Nucleus accumbens (tissue), 56 donors: ENCODE measurements at places on chromosomes 7 and 10.
A peak's percentile ranks its signal among the peaks of the same experiment; 100 is the strongest.

DNA sequence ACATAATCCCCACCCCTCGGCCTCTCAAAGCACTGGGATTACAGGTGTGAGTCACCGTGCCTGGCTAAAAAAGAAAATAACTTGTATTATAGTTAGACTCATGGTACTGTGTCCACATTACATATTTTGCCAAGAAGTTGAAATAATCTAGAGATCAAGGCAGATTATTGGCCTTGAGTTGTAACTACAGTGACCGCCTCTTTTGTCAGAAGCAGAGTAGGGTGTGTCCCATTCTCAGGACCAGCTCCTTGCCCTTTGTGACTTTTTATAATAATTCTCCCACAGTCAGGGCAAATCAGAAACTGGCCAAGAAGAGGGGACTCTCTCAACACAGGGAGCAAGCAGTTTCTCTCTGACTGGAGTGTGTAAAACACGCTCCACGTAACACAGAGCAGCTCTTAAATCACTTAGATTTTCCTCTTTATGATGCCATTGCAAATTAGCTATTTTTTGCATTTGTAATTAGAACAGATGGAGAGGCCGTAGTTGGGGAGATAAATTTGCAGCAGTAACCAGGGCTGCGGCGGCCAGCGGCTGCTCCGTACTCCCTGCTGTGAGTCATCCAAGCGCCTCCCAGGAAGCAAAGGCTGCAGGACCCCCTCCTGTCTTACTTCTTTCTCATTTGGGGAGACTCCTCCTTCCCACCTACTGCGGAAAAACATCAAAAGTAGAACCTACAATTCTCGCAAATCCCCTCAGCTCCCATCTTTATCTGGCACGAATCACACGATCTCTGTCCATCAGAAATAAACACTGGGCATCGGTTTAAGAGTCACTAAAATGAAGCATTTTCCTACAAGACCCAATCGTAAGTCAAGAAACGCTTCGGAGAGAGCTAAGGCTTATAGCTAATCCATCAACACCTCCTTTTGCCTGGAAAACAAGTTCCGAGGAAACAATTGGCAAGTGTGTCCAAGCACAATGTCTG lies 32.1 kb upstream of the MSRB2 start:
- DNase-seq = no peak

GRCh38 chr7:127702052-127702652 lies 50.2 kb downstream of the SND1 start:
- DNase-seq = no peak

GRCh38 chr7:29948587-29948986 lies 41.0 kb downstream of the SCRN1 start:
- DNase-seq = no peak

DNA sequence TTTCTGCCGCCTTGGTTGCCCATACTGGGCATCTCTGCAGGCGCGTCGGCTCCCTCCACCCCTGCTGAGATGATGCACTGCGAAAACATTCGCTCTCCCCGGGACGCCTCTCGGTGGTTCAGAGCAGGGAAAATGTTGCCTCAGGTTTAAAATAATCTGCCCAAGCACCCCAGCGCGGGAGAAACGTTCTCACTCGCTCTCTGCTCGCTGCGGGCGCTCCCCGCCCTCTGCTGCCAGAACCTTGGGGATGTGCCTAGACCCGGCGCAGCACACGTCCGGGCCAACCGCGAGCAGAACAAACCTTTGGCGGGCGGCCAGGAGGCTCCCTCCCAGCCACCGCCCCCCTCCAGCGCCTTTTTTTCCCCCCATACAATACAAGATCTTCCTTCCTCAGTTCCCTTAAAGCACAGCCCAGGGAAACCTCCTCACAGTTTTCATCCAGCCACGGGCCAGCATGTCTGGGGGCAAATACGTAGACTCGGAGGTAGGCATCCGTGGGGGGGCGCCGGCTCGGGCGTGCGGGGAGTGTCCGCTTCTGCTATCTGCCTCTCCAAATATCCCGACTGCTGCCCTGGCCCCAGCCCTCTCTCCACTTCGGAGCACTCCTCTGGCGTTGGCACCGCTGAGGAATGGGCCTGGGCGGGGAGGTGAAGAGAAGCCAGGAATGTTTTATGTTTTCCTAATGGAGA lies at the start of gene CAV1:
TSS of gene CAV1 (plus strand) at position 428 of the 689 bp plus-strand sequence. CDS start at position 455, 27 bp downstream.
- DNase-seq = no peak

GRCh38 chr7:101686030-101686429 lies 56.9 kb upstream of the MYL10 start:
- DNase-seq = no peak

DNA sequence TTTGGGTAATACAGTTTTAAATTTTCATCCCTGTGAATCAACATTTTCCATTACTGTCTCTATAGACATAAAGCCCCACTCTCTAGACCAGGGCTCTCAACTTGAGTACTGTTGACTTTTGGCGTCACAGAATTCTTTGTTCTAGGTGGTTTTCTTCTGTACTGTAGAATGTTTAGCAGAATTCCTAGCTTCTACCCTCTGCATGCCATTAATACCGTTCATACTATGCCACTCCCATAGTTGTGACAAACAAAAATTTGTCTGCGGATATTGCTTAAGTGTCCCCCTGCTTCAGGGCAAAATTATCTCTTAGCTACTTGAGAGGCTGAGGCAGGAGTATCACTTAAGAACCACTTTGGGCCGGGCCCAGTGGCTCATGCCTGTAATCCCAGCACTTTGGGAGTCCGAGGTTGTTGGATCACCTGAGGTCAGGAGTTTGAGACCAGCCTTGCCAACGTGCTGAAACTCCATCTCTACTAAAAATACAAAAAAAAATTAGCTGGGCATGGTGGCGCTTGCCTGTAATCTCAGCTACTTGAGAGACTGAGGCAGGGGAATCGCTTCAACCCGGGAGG lies 57.3 kb upstream of the NRG3 start:
- DNase-seq = no peak

DNA sequence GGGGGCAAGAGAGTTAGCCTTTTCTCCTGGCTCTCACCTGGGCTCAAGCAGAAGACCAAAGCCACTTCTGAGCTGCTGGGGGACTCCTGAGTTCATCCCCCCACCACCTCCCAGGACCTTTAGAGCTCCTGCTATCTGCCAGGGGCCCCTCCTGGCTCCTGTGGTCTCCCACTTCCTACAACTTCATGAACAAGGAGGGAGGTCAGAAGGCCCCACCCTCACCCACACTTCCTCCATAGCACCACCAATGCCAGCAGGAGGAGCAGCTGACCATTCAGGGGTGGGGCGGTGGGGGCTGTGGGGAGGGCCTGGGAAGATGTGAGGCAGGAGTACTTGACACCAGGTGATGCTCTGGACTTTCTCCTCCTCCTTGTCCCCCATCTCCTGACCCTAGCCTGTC lies 32.6 kb upstream of the ADCYAP1R1 start:
- no peak for DNase-seq

DNA sequence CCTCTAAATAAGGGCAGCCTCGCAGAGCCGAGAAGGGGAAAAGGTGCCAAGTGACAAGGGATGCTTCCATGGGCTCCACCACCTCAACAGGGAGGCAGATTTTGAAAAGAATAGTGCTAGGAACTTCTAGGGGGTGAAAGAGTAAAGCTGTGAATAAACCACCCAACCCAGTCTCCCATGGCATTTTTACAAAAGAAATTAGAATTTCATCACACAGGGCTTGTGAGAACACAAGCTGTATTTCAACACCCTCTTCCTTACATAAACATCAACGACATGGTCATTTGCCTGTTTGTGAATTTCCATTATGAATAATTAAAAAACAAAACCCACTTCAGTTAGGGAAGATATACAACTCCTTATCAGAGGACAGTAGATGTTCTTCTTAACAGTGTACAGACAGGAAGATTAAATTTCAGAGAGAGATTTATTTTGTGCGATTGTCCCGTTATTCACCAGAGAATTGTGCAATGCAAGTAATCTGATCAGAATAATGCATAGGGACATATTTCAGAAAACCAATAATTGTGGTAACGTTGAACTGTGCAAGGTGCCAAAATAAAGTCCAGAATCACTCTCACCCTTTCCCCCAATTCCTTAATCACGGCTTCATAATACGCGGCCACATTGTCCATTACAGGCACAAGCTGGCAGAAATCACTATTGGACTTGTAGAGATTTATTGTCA lies 207.8 kb upstream of the MGMT start:
- no peak for DNase-seq

GRCh38 chr10:121796342-121796741 lies 131.5 kb downstream of the ATE1 start:
- no peak for DNase-seq

DNA sequence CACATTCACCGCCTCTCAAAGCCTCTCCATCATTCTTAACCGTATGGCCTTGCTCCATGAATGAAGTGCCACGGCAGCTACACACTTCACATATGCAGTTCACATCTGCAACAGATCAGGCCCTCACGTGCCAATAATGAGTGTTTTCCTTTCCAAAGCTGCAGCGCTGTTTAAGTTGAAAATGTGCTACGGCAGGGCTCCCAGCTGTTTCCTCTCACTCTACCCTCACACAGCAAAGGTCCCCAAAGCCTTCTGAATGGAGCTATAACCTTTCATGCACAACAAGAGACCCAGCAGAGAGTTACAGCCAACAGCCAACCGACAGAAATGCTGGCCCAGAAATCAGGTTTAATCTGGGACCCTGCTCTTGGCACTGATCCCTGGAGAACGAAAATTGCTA lies 236.1 kb downstream of the ELMO1 start:
- DNase-seq = no peak

DNA sequence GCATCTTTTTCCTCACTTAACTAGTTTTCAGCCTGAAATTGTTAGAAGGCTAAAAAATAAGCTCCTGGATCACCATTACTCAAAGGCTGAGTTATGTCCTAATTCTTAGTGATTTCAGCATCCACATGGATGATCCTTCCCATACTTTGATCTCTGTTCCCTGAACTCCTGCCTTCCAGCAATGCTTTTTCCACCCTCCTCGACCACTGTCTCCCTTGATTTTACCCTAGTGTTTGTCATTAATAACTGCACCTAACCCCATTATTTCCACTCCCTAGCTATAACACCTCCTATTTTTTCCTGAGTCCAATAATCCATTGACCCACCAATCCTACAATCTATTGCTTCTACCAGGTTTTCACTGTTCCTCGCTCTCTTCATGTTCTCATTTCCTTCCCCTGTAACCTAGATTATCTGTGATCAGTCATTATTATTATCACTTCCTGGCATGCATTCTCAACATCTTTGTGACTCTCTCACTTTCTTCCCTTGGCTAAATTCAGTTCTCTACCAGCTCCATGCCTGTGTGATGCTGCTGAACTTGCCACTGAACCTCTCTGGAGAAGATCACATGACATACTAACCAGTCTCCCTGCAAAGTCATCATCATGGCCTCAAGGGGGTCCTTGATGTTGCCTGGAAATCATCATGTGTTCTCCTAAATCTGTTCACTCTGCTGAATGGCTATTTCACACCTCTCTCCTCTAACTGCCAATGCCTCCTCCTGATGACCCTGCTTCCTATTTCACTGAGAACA lies 6.5 kb upstream of the CALU start:
- no peak for DNase-seq

DNA sequence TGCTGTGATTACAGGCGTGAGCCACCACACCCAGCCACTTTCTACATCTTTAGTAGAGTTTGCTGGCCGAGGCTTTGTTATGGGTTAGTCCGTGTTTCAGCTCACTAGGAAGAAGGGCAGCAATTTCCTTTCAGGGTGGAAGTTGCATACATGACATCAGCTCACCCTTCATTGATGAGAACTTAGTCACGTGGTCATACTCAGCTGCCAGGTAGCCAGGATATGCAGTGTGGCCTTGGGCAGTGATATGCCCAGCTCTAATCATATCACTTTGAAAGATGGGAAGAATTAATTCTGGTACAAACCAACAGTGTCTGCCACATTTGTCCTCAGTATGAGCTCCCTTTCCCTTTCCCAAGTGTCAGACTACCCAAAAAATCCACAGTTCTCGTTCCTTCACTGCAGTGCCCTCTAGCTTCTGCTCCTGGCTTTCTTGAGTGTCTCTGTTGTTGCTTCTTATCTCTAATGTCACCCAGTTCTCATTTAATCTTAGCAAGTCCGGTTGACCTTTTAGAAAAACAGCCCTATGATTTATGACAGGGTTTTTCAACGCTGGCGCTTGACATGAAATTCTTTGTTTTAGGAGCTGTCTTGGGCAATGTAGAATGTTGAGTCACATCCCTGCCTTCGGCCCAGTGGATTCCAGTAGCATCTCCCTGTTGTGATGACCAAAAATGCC lies 108.7 kb upstream of the ITGB1 start:
- DNase-seq = no peak

- DNase-seq = peak; percentile 67
Observed at GRCh38 chr10:14397066-14397465, 66.3 kb upstream of the FRMD4A start.

DNA sequence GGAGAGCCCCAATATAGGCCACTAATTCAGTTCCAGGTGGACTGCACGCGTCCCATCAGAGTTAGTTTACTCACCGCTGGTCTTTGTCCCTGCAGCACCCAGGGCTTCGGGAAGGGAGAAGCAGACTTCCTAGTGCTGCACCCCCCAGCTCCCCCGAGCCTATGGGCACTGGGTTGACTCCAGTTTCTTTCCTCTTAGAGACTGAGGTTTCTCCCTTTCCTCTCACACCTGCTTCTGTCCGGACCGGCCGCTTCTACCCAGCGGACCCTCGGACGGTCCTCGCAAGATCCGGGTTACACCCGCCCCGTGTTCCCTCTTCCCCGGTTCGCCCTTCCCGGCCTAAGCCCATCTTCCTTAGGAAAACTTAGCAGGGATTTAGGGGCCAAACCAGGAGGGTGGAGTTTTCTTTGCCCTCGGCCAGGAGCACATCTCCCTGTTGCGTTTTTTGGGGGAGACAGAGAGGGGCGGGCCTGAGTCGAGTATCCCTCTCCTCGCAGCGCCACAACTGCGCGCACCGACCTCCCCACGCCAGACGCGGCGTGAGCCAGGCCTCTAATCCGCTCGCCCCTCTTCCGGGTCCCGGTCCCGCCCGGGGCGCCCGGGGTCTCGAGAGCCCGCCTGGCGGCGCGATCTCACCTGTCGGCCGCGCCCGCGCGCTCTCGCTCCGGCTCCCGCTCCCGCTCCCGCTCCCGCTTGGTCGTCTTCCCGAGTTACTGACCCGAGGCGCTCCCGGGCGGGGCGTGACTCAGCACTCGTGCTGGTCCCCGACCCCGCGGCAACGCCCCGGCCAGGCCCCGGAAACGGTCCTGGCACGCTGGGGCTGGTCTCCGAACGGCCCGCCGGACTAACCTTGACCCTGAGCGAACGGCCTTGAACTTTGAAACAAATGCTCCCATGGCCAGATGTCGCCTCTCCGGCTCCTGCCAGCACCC lies at the start of gene AIFM2:
TSS of gene AIFM2 (minus strand) at position 728 of the 932 bp plus-strand sequence. CDS start 8,741 bp downstream, outside the sequence.
- no peak for DNase-seq

DNA sequence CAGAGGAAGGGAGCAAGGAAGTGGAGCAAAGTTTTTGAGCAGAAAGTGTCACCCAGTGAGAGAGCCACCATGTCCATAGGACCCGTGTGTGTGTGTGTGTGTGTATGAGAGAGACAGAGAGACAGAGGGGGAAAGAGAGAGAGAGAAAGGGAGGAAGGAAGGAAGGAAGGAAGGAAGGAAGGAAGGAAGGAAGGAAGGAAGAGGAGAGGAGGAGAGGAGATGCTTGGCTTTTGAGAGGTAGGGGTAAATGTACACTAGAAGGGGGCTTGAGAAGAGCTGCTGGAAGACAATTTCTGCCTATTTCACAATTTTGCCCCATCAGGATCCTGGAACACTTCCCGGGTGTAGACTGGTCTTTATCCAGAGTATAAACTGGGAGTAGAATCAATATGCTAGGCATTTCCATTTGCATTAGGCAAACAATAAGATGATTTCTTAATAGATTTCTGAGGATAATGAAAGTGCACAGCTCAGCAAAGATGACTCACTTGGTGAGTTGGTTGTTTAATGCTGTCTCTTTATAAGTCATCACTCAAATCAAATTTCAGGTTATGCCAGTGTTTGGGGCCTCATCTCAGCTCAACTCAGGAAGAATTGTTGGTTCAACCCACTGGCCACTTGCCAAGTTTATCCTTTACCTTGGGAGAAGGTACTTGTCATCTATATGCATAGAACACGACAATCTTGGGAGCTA lies 70.0 kb upstream of the FAM13C start:
- DNase-seq = no peak
